ENCODE measurements at places on chromosomes 12 and 14.
A peak's percentile ranks its signal among the peaks of the same experiment; 100 is the strongest.

DNA sequence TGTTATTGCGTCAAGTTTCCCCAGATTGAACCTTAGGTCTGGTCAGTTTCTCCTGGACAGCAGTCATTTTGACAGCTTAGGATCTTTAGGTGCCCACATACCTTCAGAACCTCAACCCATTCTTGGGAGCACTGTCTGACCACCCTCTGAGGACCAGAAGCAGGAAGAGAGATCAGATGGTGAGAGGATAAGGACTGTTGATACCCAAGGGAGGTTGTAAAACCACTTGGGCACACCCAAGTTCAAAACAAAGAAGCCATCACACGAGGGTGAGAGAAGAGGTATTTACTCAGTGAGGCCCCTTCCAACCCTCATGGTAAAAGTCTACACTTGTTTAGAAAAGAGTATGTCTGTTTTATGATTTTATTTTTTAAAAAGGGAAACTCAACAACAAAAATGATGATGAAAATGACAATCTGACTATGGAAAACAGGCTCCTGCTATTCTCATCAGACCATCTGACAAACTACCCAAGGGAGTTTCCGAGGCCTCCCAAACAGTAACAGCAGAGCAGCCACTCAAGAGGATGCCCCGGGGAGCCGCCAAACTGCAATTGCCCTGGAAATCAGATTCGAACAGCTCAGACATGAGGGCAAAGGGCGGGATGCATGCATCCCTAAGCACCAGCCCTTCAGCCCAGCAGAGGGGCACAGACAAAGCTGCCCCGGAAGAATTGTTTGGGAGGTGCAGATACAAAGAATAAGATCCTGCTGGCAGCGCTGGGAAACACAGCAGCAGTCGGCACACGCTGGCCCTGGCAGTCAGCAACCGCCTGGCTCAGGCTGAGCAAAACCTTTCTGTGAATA lies 162.6 kb upstream of the PLEKHG7 start:
- no peak for DNase-seq

DNA sequence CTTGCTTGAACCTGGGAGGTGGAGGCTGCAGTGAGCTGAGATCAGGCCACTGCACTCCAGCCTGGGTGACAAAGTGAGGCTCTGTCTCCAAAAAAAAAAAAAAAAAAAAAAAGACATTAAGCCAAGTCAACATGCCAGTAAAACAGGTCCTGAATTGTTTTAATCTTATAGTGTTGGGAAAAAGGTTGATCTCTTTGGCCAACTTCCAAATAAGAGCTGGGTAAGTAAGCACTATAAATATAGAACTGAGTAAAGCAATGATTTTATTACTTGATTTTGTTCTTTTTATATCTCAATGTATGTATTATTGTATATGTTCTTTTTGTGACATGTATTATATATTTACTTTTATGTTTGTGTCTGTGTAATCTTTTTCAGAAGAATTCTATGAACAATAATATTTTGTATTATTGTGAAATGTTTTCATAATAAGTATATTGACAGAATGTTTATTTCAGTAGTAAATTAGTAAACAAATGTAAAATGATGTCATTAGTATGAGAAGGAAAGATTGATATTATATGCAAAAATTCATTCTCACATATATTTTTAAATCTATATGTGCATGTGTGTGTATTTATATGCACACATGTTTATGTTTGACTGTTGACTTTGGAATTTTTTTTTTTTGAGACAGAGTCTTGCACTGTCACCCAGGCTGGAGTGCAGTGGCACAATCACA lies 9.6 kb upstream of the AKAP6 start:
- no peak for DNase-seq

GRCh38 chr14:68248481-68249255 lies 429.1 kb downstream of the RAD51B start:
- peak; percentile 11 for DNase-seq

- no peak for DNase-seq
Measured at GRCh38 chr12:97556302-97556779, 93.7 kb downstream of the RMST start.

GRCh38 chr14:99749763-99750715 lies 43.2 kb upstream of the EML1 start:
- no peak for DNase-seq

- no peak for DNase-seq
Measured at GRCh38 chr14:61644834-61645233, 50.5 kb upstream of the HIF1A start.

Measured in MM.1S (cell line).